Endodermal cell (in vitro differentiated cells): ENCODE measurements at places on chromosomes 6 and 20.

DNA sequence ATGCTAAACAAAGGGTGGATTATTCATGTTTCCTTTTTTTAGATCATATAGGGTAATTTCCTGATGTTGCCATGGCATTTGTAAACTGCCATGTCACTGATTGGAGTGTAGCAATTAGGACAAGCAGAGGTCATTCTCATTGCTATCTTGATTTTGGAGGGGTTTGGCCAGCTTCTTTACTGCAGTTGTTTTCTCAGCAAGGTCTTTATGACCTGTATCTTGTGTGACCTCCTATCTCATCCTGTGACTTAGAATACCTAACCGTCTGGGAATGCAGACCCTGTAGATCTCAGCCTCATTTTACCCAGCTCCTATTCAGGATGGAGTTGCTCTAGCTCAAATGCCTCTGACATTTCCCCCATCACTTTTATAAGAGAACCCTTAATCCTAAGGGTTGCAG lies 53.6 kb downstream of the CDS2 start:
- DNase-seq: no peak

DNA sequence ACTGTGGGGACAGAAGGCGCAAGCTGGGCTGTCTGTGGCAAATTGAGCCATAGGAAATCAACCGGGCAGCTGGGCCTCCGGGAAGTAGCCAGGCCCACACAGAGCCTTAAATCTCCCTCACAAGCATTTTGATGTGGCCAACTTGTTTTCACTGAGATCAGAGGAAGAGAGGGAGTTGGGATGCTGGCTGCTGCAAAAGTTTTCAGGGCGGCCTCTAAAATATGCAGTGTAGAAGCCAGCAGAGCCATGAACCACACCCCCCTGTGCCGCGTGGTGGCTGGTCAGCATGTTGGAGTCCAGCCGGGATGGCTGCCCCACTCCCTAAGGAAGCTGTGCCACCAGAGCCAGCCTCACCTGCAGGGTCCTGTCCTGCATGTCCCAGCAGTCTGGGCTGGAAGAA lies 167.4 kb downstream of the CDC5L start:
- DNase-seq: no peak

DNA sequence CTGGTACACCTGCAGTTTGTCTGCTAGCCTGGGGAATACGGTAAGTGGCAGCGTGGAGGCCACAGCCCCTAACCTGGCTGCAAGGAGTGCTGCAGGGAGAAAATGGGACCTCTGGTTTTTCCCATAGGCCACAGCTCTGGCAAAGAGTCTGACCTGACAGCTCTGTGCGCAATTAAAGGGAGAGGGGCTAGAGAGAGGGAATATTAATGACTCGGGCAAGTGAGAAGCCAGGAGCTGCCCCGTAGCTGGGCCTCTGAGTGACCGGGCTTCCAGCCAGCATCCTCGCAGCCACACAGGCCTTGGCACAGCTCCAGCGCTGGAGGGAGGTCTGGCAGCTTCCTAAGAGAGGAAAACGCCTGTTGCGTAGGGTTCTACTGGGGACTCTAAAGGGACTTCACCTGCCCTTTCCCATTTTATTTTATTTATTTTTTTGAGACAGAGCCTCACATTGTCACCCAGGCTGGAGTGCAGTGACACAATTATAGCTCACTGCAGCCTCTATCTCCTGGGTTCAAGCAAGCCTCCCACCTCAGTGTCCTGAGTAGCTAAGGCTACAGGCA lies 18.2 kb upstream of the OCSTAMP start:
- DNase-seq: no peak

DNA sequence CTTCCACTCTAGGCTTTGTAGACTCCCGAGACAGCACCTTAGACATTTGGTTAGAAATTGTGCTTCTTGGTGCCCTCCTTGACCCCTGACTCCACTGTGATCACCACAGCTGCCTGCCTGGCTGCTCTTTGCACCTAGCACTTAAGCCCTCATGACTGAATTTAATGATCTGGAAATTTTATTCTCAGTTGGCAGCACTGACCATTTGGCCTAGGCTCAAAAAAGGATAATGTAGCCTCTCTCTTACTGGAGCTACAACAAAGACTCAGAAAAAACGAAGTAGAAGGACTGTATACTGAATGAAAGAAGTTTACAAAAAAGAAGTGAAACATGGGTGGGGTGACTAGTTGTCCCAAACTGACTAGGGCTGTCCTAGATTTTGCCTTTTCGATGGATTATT lies 11.3 kb upstream of the ABRACL start:
- no peak for DNase-seq

DNA sequence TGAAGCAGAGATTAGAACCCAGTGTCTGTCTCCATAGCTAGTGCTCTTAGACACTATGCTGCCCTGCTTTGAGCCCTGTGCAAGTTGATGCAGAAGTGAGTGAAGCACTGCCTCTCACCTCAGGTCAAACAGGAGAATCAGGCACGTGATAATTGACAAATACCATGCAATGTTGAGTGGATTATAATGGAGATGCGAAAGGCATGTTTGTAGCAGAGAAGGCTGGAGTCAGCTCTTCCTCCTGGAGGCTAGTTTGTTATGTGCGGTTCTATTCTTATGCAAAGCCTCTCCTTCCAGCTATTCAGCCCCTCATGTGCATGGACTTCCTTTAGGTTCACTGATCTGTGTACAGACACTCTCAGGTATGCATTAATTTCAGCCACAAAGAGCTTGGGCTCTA lies 108.5 kb downstream of the MANEA start:
- no peak for DNase-seq

- no peak for DNase-seq
Observed at GRCh38 chr6:130900913-130901312, 73.7 kb downstream of the SMLR1 start.

DNA sequence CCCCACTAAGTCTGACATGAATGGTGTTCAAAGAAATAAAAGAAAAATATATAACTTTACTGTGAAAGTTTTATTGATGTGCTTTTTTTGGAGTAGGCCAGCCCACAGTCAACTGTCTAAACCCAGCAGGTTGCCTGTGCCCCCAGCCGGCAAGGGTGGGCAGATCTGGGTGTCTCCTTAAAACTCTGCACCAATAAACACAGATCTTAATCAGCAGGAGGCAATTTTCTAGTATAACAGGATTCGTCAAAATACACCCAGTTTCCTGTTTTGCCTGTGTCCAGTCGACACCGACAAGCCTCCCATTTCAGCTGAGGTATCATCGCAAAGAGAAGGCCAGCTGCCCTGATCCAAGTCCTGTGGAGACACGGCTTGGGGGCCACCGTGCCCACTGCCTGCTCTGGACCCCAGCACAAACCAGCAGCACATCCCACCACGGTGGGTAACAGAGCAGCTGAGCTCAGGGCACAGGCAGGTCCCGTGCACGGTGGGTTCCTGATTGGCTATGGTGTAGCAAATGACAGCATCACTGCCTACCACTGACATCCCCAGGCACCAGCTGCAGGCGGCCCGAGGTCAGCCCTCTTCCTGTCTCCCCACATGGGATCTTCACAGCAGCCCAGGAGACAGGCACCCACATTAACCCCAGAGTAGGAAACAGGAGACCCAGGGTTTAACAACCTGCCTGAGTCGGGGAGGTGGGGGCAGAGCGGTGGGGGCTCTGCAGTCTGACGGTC lies 15.7 kb downstream of the BMP7 start:
- DNase-seq: peak; percentile 76

GRCh38 chr20:43193443-43193842 lies 3.7 kb upstream of the PTPRT start:
- no peak for DNase-seq

DNA sequence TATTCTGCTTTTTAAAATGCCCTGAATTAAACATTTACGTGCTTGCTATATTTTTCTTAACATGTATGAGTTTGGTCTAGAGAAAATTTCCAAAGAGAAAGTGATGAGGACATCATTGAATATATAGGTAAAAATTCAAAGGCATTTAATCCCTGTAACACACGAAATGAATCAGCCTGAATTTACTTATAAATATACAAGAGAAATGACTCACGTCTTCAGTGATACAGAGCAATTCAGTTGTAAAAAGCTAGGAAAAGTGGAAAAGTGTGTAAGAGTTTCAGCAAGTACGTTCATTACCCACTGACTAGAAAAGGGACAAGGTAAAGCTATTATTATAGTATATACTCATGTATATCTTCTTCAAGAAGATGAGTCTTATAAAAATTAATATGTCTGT lies 124.8 kb downstream of the HIVEP1 start:
- DNase-seq: no peak

DNA sequence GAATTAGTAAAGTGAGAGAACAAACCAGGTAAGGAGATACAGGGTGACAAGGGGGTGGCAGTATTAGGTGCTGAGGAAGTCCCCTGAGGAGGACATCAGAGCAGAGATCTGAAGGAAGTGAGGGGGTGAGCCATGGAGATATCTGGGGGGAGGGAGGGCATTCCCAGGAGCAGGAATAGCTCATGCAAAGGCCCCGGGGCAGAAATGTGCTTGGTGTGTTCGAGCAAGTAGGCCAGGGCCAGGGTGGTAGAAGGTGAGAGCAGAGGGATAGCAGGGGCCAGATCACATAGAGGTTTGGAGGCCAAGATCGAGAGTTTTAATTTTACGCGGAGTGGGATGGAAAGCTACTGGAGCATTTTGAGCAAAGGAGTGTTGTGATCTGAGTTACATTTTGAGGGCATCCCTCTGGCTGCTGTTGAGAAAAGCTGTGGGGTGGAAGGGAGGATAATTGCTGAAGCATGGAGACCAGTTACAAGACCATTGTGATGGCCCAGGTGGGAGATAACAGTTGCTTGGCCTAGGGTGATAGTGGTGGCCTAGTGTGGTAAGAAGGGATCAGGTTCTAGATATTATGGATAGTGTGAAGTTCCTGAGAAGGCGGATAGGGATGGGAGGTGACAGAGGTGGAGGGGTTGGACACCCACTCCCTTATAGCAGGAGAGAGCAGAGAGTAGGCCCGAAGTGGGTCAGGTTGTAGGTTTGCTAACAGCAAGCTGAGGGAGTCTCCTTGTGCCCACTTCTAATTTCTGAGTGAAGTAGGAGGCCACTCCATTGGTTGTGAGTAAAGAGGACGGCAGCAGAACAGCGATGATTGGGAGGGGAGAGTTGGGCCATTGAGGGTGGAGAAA lies 10.2 kb downstream of the ARFGEF2 start:
- DNase-seq: peak; percentile 65

GRCh38 chr6:28252009-28252975 lies at the start of gene ZKSCAN4:
Gene ZKSCAN4, minus strand, starts transcription at chr6:28252269. Its CDS starts 289 bp downstream, at chr6:28251980.
- peak; percentile 93 for DNase-seq

- no peak for DNase-seq
Observed at GRCh38 chr6:54574671-54575070, 266.4 kb downstream of the TINAG start.

- DNase-seq: no peak
Observed at GRCh38 chr6:157769776-157770426, 53.1 kb upstream of the SNX9 start.

- DNase-seq: no peak
Observed at GRCh38 chr6:17892097-17892686, 95.2 kb downstream of the KIF13A start.

DNA sequence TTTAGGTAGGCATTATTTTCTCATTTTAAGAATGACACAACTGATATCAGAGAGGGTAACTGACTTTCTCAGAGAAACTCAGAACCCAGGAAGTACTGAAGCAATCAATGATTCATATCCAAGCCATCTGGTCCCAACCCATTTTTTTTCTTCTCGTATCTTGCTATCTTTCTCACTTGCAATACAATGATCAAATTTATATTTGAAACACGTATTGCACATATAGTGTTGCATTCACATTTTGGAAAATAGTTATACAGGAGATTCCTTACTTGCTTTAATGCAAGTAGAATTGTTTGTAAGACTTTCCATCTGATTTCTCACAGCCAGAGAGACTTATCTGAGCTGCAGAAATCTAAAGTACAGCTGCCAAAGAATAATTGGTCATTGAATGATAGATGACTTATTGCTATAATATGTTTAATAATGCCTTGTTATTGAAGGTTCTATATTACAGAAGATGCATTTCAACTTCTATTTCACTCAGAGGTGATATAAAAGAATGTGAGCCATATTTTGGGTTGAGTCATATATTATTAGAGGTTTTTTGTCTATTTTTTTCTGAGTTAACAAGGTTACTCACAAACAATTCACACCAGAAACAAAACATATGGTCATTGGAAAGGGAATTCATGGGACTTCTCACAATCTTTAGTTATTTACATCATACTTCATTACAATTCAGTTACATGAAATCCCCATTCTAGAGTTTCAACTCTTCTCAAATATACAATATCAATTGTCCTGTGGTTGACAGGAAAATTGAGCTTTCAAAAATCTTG lies 337.5 kb upstream of the CITED2 start:
- DNase-seq: no peak

- DNase-seq: no peak
Observed at GRCh38 chr6:109095835-109096084, 453 bp downstream of the CEP57L1 start.

DNA sequence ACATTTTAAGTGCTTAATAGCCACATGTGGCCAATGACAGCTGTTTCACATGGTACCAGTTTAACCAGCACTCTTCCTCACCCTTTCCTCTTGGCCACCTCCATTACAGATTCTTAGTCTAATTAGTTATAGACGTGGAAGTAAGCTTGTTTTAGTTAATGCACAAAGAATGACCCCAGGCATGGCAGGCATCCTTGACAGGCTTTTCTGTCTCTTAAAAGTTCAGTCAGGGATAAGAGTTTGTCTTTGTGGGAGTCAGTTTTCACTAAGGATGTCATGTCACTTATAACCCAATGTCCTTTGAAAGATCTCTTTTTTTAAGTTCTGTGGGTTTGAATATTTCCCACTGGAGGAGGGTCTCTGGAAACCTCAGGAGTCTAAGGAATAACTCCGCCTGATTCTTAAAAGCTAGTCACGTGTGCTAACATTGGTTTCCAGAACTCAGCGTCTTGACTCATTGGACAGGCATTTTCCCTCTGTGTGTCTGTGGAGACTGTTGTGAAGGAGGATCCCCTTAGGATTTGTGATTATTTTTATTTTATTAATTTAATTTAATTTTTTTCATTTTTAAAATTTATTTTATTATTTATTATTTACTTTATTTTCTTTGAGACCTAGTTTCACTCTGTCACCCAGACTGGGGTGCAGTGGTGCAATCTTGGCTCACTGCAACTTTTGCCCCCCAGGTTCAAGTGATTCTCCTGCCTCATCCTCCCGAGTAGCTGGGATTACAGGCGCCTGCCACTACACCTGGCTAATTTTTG lies 171.4 kb downstream of the ZFAND3 start:
- DNase-seq: no peak

DNA sequence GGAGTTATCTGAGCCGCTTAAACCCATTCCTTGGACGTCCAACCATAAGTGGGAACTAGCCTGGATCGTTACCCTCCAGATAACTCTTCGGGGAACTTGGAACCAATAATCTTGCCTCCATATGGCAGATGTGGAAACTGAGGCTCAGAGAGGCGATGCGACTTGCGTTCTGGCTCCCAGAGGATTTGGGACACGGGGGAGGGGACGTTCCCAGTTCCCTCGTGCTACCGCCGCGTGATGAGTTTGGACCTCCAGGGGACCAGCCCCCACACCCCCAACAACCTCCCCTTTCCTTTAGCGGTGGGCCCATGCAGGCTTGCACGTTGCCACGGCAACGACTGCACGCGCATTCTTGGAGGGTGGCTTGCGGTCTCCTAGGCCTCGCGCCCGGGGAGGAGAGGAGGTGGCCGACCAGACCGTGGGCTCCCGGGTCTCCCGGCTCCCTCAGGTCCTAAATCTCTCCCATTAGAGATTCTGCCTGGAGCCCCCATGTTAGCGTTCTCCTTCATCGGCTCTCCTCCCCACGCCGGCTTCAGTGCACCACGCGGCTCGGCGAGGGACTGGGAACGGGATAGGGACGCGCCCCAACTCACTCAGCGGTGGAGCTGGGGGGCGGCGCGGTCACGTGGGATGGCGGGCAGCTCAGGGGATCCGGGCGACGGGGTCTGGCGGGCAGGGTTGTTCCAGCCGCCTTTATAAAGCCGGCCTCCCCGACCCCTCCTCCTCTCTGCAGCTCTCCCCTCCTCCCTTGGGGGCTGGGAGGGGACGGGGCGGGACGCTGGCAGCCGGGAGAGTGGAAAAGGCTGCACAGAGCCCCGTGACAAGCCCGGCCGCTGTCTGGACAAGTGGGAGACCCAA lies at the start of gene PLTP:
Gene PLTP (minus strand): TSS at position 670 of the 858 bp plus-strand sequence. CDS start 703 bp downstream, outside the sequence.
- peak; percentile 87 for DNase-seq
